ENCODE measurements at places on chromosomes 2 and 18. TPM values are rescaled to one million over a fixed set of nuclear protein-coding genes. Genes with fewer than 3 reads are reported as not detected.

UGT1A5 gene
- total RNA-seq, result not detected

CD8A gene
- total RNA-seq, result not detected

KIF3C gene
- 11.5 TPM for total RNA-seq

SNRNP200 gene
- total RNA-seq, result 65.9 TPM

EPC2 gene
- 14.0 TPM for total RNA-seq

EFHD1 gene
- total RNA-seq, result 2.0 TPM

TMSB10 gene
- 7,799 TPM for total RNA-seq

DCDC2C gene
- total RNA-seq, result not detected

DYNC2LI1 gene
- 17.1 TPM for total RNA-seq

DES gene
- 0.77 TPM for total RNA-seq

CDK15 gene
- 0.56 TPM for total RNA-seq
